ENCODE measurements at places on chromosomes 2 and 18. TPM values are rescaled to one million over a fixed set of nuclear protein-coding genes. Genes with fewer than 3 reads are reported as not detected.

- DNase-seq = no peak
Measured at GRCh38 chr2:4585057-4585635, 881.8 kb downstream of the DCDC2C start.

DNA sequence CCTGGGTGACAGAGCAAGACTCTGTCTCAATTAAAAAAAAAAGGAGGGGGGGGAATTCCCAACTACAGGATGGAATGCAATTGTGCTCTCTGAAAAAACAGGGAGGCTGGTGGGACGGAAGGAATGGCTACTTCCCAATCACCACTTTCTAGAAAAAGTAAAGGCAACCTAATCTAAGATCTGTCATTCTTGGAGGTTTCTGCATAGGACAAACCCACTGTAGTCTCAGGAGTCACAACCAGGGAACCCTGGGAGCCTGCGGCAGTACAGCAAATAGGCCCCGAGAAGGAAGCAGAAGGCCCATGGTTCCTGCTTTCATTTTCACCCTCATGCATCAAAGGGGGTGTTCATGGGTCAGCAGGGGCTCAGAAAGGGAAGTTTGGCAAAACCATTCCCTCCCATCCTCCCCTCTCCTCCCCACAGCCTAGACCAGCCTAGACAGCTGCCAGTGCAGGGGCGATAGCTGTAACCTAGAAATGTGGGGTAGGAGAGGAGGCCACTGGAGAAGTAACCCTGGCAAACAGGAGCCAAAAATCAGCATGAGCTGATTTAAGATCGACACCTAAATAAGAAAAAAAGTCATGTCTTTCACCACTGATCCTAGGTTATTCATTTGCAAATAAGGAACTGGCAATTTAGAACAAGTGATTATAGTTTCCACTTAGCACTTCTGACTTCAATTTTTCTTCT lies 48.0 kb downstream of the TRABD2A start:
- DNase-seq = no peak

GRCh38 chr2:238510911-238511613 lies 84.3 kb downstream of the ASB1 start:
- DNase-seq = peak; percentile 82

DNA sequence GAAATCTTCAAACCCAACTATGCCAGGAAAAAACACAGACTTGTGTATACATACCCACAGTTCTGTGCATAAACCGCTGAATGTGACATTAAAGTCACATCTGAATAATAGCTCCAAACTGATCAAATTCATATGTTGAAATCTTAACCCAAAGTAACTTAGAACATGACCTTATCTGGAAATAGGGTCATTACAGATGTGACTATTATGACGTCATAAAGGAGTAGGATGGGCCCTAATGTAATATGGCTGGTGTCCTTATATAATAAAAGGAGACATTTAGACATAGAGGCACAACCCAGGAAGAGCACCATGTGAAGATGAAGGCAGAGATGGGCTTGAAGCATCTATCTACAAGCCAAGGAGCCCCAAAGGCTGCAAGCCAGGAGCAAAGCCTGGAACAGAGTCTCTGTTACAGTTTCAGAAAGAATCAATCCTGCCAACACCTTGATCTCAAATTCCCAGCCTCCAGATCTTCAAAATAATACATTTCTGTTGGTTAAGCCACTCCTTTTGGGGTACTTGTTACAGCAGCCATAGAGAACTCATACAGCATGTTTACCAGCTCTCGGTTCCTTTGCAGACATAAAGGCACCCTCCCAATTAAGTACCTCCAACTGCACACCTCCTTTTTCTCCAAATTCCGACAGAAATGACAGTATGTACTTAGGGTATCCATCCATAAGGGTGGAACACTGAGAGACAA lies 27.6 kb downstream of the SOX11 start:
- DNase-seq = no peak

- peak; percentile 70 for DNase-seq
Measured at GRCh38 chr2:96764253-96764637, 3.5 kb downstream of the CNNM4 start.

DNA sequence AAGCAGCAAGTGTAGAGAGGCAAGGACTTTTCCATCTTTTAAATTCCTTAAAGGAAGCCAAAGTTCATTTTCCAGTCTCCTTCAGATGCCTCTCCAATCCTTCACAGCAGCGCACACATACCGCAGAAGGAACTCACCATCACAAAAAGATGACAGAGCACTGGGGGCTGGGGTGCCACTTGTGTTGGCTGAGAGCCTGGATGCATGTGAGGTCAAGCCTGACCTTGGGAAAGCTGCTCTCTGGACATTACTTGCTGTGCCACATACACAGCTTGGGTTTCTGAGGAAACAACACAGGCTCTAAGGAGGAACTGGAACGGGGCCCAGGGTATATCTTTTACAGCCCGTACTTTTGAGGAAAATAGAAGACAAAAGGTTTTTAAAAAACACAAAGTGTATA lies 364.3 kb upstream of the MEX3C start:
- no peak for DNase-seq

GRCh38 chr2:142682528-142682927 lies 194.9 kb upstream of the KYNU start:
- no peak for DNase-seq

DNA sequence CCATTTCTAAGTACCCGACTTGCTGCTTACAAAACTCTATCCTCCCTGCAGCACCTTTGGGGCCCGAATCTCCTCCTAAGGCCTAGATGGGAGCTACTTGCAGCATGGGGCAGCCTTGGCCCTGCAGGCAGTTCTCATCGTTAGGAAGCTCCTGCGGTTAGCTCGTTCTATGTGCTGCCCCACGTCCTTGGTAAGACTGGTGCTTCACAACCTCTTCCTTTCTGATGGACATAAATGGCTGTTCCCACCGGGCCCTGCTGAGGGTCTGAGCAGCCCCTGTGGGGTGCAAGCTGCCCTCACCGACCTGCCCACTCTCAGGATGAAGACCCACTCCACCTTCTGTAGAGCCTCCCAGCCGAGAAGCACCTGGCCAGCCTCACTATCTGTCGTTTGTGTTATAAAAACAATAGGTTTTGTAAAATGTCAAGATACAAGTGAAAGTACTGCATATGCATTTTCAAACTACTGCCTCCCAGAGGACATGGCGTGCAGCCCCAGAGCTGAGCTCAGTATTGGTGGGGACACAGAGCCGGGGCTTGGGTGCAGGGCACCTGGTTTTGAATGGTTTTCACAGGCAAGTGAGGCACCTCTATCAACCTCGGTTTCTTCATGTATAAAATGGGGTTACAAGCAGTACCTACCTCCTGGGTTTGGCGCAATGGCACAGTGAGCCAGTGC lies 19.4 kb downstream of the OTOF start:
- no peak for DNase-seq

GRCh38 chr2:129895061-129895460 lies 84.4 kb upstream of the RAB6C start:
- no peak for DNase-seq

DNA sequence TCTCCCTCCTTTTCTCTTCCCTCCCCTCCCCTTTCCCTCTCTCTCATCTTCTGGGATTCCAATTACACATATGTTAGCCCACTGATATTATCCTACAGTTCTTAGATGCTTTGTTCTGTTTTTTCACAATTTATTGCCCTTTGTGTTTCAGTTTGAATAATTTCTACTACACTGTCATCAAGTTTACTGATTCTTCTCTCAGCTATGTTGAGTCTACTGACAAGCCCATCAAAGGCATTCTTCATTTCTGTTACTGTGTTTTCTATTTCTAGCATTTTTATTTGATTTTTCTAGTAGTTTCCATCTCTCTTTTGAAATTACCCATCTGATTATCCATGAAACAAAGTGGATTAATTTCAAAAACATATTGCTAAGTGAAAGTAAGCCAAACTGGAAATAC lies 219.6 kb downstream of the TNS1 start:
- DNase-seq = no peak

- peak; percentile 67 for DNase-seq
Measured at GRCh38 chr2:41965173-41965908, 82.5 kb upstream of the PKDCC start.

DNA sequence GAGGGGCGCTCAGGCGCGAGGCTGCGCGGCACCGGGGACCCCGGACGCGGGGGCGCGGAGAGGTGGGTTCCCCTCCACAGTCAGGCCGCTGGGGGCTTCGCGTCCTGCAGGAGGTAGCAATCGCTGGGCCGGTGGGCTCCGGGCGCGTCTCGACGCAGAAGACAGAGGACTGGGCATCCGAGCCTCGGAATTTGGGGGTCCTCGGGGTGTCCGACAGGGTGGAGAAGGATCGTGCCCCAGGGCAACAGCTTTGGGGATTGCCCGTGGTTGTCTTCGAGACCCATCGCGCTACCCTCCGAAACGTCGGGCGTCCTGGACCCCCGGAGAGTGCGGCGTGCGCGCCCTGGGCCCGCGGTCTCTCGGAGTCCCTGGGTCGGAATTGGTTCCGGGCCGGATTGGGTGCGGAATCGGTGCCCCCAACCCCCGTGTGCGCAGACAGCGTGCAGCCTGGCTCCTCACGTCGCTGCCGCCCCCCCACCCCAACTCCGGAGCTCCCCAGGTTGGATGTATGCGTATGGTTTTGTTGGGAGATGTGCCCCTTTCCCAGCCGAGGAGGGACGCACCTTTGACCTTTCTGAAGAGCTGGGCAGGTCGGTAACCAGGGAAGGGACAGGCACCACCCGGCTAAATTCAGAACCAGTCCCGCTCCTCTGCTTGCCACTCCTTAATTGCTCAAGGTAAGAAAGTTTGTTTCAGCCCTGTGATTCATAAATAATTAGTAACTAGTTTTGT lies 750 bp downstream of the NPAS2 start:
- peak; percentile 61 for DNase-seq

- no peak for DNase-seq
Measured at GRCh38 chr2:12910431-12910830, 193.7 kb downstream of the TRIB2 start.

The NYAP2 gene
- not detected for total RNA-seq

The EMILIN2 gene
- total RNA-seq = 6.4 TPM

The NMUR1 gene
- total RNA-seq = 0.29 TPM

The CRYBA2 gene
- 1.3 TPM for total RNA-seq

The ACMSD gene
- not detected for total RNA-seq

The ARHGEF4 gene
- total RNA-seq = 54.7 TPM

The BCL11A gene
- 16.7 TPM for total RNA-seq

The PDE11A gene
- total RNA-seq = 1.5 TPM

The DOCK10 gene
- 0.44 TPM for total RNA-seq

The PXDN gene
- 212 TPM for total RNA-seq

The LGALSL gene
- total RNA-seq = 22.5 TPM

The ANKRD30BL gene
- total RNA-seq = 0.18 TPM
